ENCODE measurements at places on chromosomes 3 and 15.

GRCh38 chr3:161305095-161305991 is 66.0 kb downstream of the SPTSSB start:
- DNase-seq = no peak

DNA sequence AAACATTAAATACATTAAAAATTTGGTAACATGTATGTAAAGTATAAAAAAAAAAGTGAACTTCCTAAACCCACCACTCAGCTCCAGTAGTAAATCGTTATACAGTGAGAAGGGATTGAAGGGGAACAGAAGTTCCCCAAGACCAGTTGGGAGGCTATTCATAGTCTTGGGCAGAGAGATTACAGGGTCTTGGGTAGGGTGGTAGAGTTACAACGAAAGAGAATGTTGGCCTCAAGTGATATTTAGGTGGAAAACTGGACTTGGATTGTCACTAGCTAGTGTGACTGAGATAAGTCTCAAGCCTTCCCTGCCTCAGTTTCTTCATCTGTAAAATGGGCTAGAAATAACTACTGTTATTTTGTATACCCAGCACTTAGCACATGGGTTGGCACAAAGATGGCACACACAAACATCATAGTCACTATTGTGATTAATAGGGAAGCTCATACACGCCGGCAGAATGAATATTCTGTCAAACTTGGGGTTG is 431 bp upstream of the YEATS2 start:
- no peak for DNase-seq

GRCh38 chr3:132210476-132211346 is 106.5 kb upstream of the ACP3 start:
- DNase-seq = no peak

DNA sequence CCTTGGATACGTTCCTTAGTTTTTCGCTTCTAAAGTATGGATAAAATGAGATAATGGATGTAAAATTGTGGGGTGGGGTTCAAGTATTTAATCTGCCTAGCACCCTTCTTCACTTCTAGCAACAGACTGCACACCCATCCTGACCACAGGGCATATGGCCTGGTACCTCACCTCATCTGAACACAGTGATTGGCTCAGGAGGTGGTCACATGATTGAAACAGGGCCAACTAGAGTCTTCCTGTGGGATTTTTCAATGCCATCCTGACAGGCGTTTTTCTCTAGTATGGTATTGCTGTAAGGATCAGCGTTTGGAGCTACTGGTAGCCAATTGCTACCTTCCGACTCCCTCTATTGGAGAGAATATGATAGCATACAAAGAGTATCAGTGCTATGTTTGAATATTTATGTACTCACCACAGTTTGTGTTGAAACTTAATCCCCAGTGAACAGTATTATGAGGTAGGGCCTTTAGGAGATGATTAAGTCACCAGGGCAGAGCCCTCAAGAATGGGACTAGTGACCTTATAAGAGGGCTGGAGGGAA is 172.2 kb downstream of the PPM1L start:
- no peak for DNase-seq

DNA sequence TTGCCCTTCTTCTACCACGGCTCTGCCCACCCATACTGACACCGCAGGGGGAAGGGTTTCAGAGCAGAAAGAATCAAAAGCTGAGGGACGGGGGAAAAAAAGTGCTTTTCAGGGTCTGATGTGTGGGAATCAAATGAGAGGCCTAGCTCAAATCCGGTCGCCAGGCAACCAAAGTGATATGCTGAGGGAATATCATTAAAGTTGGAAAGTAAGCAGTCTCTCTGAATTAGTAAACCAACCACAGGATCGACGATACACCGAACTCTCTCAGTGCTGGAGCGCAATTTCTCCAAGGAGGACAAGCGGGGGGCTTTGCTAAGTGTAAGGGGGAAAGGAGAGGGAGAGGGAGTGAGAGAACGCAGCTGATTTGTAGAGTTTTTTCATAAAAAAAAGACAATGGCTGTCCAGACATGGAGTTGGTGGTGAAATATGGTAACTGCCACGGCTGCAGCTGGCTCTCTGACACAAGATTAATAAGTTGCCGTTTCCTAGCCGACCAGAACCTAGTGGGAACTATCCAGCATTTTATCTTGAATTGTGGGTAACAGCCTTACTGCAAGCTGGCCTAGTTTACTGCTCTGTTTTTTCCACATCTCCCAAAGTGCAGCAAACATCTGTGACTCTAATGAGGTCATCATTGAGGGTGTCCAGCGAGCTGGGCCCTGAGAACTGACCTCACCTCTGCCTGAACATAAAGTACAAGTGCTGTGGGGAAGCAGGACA is 530.2 kb downstream of the SOX2 start:
- no peak for DNase-seq

DNA sequence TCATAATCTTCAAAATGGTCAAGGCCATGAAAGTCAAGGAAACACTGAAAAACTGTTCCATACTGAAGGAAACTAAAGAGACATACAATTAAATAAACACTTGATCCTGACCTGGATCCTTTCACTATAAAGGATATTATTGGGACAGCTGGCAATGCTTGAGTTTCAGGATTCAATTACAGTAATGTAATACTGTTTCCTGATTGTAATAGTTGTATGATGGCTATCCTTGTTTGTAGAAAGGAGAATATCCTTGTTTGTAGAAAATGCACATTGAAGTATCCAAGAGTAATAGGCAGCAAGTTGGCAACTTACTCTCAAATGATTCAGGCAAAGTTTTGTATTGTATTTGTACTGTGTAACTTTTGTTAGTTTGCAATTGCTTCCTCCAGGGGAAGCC is 4.6 kb downstream of the CIDEC start:
- DNase-seq = no peak

GRCh38 chr3:128382221-128382807 is 84.4 kb downstream of the DNAJB8 start:
- DNase-seq = no peak

- no peak for DNase-seq
Observed at GRCh38 chr3:129121016-129121791, 400 bp downstream of the RAB43 start.

All from stimulated activated CD4-positive, alpha-beta T cell treated with anti-CD3 and anti-CD28 coated beads, TNF-alpha, amount 100 ng/mL, for 48 hours (primary cell).